Hippocampal formation (tissue), 2 donors: ENCODE measurements at places on chromosomes 11 and 22.

GRCh38 chr11:135022454-135022853 is 610.4 kb upstream of the B3GAT1 start:
- DNase-seq, result no peak

DNA sequence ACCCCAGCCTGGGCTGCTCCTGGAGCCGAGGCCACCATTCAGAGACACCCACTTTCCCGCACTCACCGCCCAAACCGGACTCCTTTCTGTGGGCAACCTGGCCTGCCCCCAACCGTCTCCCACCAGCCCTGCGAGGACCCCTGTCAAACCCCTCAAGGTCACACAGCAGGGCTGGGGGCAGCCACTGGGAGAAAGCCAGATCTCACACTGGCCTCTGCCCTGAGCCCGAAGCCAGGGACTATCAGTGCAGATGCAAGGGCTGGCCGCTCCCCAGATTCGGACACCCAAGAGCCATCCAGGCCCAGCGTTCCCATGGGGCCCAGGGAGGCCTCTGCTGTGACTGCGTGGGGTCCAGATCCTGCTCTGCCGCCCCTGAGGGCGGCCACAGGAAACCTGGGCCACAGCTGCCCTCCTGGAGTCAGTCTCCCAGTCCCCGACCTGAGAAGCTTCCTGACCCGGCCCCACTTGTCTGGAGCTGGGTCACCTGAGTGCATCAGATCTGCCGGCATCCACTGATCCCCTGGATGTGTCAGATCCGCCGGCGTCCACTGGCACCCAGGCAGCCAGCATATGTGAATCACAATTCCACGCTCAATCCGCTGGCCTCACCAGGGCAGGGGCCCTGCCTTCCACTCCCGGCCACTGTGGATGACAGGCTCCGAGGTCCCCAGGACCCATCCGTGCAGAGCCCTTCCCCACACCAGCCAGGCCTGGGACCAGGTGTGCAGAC is 139.7 kb downstream of the BRD1 start:
- DNase-seq, result no peak

- no peak for DNase-seq
Measured at GRCh38 chr22:44461614-44462013, 36.4 kb downstream of the RTL6 start.

- no peak for DNase-seq
Measured at GRCh38 chr11:118547132-118547531, 16.1 kb downstream of the TMEM25 start.

GRCh38 chr11:2899080-2899783 is 13.7 kb upstream of the CDKN1C start:
- no peak for DNase-seq

DNA sequence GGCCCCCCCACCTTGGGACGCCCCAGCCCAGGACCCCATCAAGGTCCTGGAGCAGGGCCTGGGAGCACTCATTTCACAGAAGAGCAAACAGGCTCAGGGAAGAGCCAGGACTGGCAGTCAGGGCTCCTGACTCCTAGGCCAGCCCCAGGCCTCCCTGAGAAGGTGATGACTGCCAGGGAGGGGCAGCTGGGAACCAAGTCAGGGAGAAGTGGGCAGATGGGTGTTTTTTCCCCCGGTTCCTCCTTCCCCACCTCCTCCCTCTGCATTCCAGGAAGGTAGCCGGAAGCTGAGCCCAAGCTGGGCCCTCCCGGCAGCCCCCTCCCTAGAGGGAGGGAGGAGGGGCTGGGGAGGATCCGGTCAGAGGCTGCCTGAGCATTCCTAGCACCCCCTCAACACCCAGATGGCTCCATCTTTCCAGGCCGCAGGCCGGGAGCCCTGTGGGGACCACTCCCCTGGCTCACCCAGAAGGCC is 19.6 kb downstream of the MYRF start:
- no peak for DNase-seq

DNA sequence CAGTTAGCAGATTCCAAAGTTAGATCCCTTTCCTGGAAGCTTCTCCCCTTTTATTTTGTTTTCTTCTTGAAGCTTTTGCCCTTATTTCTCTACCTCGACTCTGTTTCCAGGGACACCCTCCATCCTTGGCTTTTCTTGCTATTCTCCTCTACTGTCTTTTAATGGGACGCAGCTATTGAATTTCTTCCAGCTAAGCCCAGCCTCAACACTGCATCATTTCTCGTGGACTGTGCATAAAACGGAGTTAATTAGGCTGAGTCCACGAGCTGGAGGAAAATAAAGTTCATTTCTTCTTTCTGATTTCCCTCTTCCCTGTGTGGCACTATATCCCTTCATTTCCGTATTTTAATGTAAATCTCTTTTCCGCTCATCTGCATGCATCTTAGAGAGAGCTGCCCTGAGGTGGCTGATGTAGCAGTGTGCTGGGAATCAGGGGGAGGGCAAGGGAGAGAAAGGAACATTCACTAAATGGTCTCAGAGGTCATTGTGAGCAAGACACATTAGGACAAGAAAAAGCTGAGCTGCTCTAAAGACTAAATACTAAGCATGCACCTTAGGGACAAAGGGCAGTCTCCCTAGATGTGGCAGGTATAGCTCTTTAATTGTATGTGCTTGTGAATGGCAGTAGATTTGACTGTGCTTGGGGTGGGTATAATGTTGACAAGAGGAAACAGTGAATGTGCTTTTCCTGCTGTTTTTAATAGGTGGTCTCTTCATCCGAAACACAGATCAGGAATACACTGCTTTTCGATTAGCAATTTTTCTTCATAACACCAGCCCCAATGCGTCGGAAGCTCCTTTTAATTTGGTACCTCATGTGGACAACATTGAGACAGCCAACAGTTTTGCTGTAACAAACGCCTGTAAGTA is 1.9 kb downstream of the GRIA4 start:
- peak; percentile 13 for DNase-seq

DNA sequence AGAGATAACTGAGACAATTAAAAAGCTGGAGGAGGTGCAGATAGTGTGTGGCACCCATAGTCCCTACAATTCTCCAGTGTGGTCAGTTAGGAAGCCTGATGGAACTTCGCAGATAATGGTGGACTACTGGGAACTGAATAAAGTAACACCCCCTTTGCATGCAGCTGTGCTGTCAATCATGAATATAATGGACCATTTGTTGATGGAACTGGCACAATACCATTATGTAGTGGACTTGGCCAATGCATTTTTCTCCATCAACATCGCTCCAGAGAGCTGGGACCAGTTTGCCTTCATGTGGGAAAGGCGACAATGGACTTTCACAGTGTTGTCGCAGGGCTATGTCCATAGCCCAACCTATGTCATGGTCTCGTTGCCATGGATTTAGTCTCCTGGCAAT is 324.2 kb downstream of the TMEM135 start:
- peak; percentile 15 for DNase-seq

DNA sequence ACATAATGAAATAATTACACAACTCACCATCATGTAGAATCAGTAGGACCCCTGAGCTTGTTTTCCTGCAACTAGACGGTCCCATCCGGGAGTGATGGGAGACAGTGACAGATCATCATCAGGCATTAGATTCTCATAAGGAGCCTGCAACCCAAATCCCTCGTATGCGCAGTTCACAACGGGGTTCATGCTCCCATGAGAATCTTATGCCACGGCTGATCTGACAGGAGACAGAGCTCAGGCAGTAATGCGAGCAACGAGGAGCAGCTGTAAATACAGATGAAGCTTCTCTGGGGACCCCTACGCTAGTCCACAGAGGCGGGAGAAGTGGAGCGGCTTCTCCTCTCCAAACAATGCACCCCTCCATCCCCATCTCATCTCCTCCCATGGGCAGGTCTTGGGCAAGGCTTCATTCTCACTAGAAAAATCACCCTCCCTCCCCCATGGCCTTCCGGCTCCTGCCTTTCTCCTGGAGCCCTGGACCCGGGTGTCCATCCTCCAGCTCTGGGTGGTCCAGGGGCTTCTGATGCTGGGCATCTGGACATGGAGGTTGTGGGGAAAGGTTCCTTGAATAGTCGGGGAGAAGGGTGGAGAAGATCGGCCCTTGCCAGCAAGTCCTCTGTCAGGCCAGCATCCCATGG is 16.2 kb upstream of the RAC2 start:
- DNase-seq, result no peak

GRCh38 chr11:86303257-86303656 is 1.2 kb downstream of the HIKESHI start:
- DNase-seq, result no peak

DNA sequence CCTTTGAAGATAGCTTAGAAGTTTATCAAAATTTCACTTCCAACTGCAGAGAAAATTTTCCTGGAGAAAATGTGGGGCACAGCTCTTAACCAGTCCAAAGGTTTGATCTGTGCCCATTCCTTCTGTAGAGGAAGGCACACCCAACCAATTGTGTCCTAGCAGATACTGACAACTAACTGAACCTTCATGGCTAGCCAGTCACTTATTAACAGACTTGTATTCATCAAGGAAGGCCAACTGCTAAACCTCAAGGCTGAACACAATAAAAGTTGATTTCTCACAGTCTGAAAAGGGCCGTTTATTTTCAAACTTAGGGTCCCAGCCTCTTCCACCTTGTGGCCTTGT is 19.5 kb downstream of the SYT13 start:
- no peak for DNase-seq

DNA sequence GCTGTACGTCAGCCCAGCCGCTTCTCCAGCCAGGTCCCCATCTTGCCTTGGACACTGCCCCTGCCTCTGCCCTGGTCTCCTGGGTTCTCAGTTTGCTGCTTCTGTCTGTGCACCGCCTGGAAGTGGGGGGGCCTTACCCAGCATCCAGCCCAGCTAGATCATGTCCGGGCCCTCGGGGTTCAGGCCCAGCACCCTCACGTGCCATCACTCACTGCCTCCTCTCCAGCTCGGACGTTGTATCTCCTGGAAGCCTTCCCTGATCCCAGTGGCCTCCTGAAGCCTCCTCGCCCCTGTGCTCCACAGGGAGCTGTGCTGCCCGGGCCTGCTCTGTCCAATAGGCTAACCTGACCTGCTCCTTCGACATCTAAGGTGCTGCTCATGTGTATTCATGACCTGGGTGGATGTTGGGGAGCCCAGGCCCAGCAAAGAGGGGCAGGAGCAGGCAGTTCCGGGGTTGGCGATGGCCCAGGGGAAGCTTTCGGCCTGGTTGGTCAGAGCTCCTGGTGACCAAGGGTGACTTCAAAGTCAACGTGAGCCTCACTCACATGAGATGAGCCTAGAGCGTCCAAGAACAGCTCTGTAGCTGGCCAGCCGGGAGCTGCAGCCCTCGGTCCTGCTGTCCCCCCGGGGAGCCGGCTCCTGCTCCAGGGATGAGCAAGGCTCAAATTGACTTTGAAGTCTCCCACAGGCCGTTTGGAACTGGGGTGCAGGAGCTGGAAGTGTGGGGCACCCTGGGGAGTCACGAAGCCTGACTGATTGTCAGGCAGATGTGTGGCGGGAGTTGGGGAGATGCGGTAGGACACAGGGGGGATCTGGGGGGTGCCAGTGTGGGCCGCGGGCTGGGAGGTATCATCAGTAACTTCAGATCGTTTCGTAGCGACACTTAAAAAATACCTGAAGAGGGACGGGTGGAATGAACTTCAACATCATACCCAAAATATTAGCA is 5.2 kb upstream of the ASCL2 start:
- DNase-seq, result no peak

- no peak for DNase-seq
Measured at GRCh38 chr22:45529971-45530575, 27.4 kb downstream of the FBLN1 start.

- no peak for DNase-seq
Measured at GRCh38 chr11:124071623-124071948, 30.5 kb upstream of the OR10G7 start.

- DNase-seq, result no peak
Measured at GRCh38 chr11:106409222-106409621, 331.8 kb downstream of the AASDHPPT start.

DNA sequence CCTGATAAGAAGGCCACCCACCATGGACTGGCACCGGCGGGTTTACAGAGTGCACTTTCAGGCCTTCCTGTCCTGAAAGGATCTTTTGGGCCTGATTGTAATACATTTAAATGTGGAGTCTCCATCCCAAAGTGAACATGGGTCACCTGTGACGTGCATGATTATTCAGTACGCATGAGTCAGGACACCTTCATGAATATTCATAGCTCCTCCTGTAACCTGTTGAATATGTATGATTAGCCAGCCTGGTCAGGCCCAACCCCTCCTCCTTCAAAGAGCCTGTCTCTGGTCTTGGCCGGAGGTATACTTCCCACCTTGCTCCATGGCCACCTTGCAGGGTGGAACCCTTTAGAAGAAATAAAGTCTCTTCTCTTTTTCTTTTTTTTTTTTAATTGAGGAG is 75.9 kb upstream of the NUP50 start:
- no peak for DNase-seq

DNA sequence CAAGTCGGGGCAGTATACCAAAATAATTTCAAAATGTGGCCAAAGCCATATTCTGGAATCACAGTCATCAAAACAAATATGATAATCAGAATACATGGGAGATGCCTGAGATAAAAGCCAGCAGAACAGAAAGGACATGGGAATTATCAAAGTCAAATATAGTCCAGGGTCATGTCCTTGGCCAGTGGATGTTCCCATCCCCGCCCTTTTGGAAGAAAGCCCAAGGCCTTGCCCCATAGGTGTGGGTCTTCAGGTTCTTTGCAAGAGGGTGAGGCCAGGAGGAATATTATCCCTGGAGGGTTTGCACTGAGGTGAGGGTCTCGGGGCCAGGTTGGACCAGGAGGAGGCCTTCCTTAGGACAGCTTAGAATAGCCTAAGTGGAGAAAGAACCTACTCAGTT is 53.6 kb upstream of the CSNK2A3 start:
- no peak for DNase-seq

- DNase-seq, result no peak
Measured at GRCh38 chr11:78323363-78323762, 94.3 kb downstream of the GAB2 start.

- no peak for DNase-seq
Measured at GRCh38 chr11:36333897-36334296, 37.8 kb downstream of the PRR5L start.

DNA sequence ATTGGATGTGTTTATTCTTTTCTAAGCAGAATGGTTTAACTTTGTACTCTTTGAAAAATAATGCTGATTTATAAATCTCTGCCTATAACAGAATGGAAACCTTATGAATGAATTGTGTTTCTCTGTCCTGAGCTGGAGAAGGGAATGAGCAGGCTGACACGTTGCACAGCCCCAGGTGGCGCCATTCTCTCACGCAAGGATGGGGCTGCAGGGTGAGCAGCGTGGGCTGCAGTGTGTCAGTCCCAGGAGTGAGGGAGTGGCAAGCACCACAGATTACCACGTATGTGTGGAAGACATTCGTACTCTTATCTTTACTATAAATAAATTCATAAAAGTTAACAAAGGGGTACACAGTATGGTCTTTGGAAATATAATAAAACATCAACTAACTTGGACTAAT is 33.4 kb downstream of the FDX1 start:
- DNase-seq, result peak; percentile 24

DNA sequence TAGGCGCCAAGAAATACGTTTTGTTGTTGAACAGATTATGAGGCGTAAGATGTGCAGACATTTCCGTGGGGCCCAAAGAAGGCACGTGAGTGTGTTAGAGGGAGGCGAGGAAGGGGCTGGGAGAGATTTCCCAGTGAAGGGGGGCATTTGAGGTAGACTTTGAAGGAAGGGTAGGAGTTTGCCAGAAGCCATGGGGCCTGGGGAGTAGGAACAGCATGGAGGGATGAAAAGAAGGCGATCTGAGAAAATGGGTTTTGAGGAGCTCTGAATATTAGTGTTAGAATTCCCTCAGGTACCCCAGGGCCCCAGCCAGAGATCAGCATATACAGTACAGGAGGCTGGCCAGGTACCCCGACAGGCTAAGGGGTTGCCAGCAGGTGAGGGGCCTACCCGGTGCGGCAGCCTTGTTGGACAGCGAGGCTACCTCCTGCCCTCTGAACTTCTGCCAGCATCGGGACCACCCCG is 414 bp upstream of the MIEF1 start:
- DNase-seq, result no peak
